ENCODE measurements at places on chromosomes 5 and 9.

- no peak for DNase-seq
Measured at GRCh38 chr5:52598968-52599367, 188.7 kb upstream of the ITGA1 start.

DNA sequence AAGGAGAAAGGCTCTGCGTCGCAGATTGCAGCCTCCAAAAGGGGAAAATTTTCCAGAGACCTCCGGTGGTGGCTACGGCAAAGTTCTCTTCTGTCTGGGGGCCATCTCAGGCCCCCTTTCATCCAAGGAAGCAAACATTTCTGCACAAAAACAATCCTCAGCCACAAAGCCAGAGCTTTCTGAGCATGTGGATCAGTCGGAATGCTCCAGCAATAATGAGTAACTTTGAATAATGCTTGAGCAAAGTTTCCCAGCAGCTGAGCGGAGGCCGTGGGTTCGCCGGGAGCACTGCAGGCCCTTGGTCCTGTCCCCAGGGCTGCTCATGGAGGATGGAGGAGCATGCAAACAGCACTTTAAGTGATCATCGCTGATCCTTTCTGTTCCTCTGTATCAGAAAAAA is 60.2 kb upstream of the UNC5A start:
- no peak for DNase-seq

GRCh38 chr5:59496524-59497134 is 396.9 kb downstream of the PDE4D start:
- no peak for DNase-seq

GRCh38 chr5:171711571-171711970 is 74.0 kb upstream of the SMIM23 start:
- DNase-seq, result no peak

DNA sequence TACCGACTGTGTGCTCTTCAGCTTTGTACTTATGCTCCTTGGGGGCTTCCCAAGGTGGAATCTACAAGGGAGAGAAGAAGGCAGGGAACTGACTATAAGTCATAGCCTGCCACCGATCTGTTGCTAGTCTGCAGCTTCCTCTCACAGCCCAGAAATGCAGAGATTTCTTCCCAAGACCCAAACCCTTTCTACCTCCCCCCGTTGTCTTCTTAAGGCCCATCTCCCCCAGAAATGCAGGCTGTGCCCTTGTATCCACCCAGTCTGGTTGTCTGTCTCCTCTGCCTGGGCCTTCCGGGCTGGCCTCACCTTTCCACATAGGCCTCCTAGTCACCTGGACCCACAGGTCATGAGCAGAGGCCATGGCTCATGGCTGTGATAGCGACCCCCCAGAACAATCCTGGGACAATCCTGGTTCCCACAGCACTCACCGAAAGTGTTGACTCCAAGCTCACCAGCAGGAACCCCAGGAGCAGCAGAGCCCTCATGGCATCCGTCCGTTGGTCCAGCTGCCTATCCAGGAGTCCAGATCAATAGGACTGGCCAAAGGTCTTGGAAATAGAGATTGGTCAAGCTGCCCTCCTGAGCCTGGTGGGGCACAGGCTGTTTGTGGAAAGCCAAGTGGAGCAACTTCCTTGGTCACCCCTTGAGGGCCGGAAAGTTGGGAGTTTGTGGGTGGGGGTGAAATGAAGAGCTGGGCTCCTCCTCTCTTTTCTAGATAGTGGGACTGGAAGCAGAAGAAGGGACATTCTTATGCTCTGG is at the start of gene F12:
Gene F12 (minus strand): TSS at position 522 of the 759 bp plus-strand sequence. CDS start 37 bp downstream, at position 485.
- DNase-seq, result no peak

- no peak for DNase-seq
Measured at GRCh38 chr9:112094948-112095681, 80.0 kb downstream of the SUSD1 start.

DNA sequence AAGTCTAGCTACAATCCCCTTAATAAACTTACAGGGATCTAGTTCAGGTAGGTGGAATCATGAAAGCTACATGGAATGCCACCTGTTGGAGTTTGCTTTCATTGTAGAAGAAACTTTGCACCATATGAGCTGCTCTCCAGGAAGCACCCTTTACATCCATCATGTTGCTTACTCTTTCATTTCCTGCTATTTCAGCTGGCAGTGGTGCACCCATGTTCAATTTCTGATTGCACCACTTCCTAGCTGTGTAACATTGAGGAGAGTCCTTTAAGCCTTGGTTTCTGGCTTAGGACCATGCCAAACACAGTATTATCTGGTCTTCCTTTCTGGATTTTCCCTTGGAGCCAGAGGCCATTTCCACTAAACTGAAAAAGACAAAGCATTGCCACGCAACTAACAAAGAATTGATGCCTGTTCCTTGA is 123.3 kb upstream of the SLC12A2 start:
- DNase-seq, result no peak

- DNase-seq, result no peak
Measured at GRCh38 chr9:108612513-108612912, 243.3 kb downstream of the ACTL7B start.

DNA sequence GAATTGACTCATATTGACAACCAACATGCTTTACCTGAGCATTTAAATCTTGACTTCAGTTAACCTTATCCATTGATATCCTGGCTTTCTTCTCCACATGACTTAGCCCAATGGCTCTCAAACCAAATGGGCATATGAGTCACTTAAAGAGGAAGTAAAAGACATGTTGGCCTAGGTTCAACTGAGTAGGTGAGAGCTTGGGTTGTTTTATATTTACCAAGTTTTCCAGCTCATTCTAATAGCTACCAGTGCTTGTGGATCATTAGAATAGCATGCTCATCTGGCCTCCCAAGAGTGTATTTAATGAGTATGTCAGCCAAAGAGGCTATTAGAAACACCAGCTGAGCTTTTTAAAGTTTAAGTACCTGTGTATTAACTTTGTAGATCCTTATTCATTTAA is 1049.0 kb downstream of the PTPRD start:
- DNase-seq, result peak; percentile 97
